ENCODE measurements at places on chromosomes 1 and 21.

DNA sequence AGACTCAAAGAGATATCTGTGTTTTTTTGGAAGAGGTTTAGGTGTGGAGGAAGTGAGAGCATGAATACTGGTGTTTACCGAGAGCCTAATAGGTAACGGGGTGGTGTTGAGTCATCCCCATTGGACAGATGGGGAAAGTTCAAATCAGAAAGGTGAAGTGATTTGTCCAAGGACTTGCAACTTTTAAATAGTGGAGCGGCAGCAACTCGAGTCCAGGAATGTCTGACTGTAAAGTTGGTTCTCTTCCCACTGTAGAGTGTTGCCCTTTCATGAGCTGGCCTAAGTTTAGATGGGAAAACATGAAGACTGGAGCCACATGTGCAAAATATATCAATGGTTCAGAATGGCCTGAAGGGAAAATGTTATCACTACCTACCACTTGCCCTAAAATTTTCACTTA, 125.7 kb downstream of the LYPLAL1 start:
- H3K36me3 ChIP-seq = no peaks in the 10 kb centered on the region
- DNase-seq = no peak
- H3K4me3 ChIP-seq = no peak overlapping the region
- H3K4me1 ChIP-seq = no peaks in the 10 kb centered on the region
- H3K27me3 ChIP-seq = no peaks in the 10 kb centered on the region

GRCh38 chr1:246020211-246020954, 486.7 kb downstream of the SMYD3 start:
- no peak overlapping the region for H3K27ac ChIP-seq
- no peaks in the 10 kb centered on the region for H3K36me3 ChIP-seq
- no peaks in the 10 kb centered on the region for H3K4me1 ChIP-seq
- H3K4me3 ChIP-seq = no peak overlapping the region

DNA sequence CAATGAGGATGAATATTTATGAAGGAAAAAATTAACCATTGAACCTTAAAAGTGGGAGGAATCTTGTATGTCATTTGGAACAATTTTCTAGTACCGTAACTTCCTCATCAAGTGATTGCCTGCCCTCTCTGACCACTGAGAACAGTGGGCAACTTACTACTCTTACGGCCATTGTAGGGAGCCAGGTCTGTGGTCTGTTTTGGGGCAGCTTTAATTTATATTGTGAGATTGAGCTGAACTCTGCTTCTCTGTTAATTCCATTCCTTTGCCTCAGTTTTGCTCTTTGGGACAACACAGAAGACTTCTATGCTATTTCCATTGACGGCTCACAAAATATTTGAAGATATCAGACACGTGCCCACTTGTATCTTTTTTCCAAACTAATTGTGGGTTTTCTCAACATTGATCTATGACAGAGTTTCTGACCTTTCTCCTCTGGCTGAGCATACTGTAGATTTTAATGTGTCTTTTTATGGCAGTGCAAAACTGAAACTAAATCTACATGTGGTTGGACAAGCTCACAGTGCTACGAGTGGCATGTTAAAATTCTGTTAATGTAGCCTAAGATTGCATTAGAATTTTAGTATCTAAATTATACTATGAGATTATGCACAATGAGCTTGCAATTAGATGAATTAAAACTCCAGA, 27.8 kb upstream of the ZNF281 start:
- H3K27ac ChIP-seq = peak overlapping the region; percentile 92
- peak overlapping the region; percentile 69 for H3K4me3 ChIP-seq
- no peaks in the 10 kb centered on the region for H3K36me3 ChIP-seq
- H3K27me3 ChIP-seq = no peaks in the 10 kb centered on the region
- no peak for DNase-seq

DNA sequence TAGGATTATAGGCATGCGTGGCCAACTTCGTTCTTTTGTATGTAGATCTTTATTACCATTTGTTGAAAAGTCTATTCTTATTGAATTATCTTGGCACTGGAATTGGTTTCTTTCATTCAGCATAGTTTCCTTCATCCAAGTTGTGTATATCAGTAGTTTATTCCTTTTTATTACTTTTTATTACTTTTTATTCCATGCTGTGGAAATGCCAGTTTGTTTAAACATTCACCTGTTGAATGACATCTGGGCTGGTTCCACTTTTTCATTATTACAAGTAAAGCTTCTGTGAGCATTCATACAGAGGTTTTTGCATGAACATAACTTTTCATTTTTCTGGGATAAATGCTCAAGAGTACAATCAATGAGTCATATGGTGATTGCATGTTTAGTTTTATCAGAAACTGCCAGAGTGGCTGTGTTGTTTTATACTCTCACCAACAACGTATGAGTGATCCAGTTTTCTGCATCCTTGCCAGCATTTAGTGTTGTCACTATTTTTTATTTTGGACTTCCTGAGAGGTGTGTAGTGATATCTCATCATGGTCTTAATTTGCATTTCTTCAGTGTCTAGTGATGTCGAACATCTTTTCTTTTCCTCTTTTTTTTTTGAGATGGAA, 28.6 kb downstream of the PTPRU start:
- no peaks in the 10 kb centered on the region for H3K4me1 ChIP-seq
- no peak overlapping the region for H3K4me3 ChIP-seq
- H3K36me3 ChIP-seq = no peaks in the 10 kb centered on the region
- no peak for DNase-seq
- no peak overlapping the region for H3K27ac ChIP-seq
- peaks cover 49% of the 10 kb centered on the region for H3K27me3 ChIP-seq

GRCh38 chr1:63626222-63626621, 33.0 kb downstream of the PGM1 start:
- no peak for DNase-seq
- no peaks in the 10 kb centered on the region for H3K27me3 ChIP-seq
- no peak overlapping the region for H3K27ac ChIP-seq
- H3K36me3 ChIP-seq = peaks cover 8% of the 10 kb centered on the region
- no peak overlapping the region for H3K4me3 ChIP-seq

GRCh38 chr1:111176678-111177077, 23.8 kb downstream of the DENND2D start:
- no peak for DNase-seq
- no peak overlapping the region for H3K4me3 ChIP-seq
- H3K36me3 ChIP-seq = peaks cover 46% of the 10 kb centered on the region
- no peaks in the 10 kb centered on the region for H3K27me3 ChIP-seq
- H3K27ac ChIP-seq = no peak overlapping the region

GRCh38 chr1:31019401-31019800, 46.1 kb downstream of the PUM1 start:
- H3K4me3 ChIP-seq = no peak overlapping the region
- H3K4me1 ChIP-seq = peaks cover 52% of the 10 kb centered on the region
- H3K27ac ChIP-seq = peak overlapping the region; percentile 25
- peaks cover 20% of the 10 kb centered on the region for H3K36me3 ChIP-seq
- no peak for DNase-seq

GRCh38 chr1:225695578-225696337, 42.8 kb upstream of the ENAH start:
- no peaks in the 10 kb centered on the region for H3K36me3 ChIP-seq
- H3K27ac ChIP-seq = no peak overlapping the region
- no peaks in the 10 kb centered on the region for H3K4me1 ChIP-seq
- no peak overlapping the region for H3K4me3 ChIP-seq
- peaks cover 4% of the 10 kb centered on the region for H3K27me3 ChIP-seq

- DNase-seq = no peak
- no peak overlapping the region for H3K4me3 ChIP-seq
- H3K27ac ChIP-seq = no peak overlapping the region
- H3K4me1 ChIP-seq = no peaks in the 10 kb centered on the region
These were observed 68.2 kb downstream of the RNF187 start for GRCh38 chr1:228555074-228555994.

DNA sequence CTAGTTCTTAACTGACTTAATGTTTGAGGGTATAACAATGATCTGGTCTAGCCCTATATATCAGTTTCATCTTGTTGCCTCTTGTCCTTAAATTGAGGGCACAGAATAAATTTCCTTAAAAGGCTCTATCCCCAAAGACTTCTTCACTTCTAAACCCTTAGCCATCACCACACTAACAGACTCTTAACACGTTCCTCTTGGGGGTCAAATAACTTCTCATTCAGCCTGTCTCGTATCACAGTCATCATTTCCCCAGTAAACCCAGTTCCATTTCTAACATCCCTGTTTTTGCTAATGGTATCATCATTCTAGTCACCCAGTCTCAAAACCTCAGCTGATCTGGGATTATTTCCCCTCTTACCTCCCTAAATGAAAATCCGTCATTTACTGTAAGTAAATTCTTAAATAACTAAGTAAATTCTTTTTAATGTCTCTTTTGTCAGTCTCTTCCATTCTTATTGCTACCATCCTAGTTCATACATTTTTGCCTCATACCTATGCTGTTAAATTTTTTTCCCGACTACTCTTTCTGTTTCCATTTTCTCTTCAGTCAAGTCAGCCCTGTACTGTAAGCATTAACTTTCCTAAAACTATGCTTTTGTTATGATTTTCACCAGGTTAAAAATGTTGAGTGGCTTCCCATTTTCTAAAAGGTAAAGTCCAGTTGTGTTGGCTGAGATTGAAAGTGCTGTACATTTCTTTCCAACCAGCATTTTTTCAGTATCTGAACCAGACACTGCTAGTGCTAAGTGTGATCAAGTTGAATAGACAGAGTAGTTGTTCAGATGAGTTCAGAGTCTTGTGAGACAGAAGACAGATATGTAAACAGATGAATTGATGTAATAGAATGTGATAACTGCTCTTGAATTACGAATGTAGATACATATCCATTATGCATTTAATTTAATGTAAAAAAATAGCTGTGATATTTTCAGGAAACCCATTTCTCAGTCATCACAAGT, 6.9 kb downstream of the CTTNBP2NL start:
- no peak overlapping the region for H3K4me3 ChIP-seq
- no peaks in the 10 kb centered on the region for H3K36me3 ChIP-seq

GRCh38 chr1:192080684-192081083, 77.6 kb upstream of the RGS18 start:
- no peak overlapping the region for H3K4me3 ChIP-seq
- H3K27me3 ChIP-seq = no peaks in the 10 kb centered on the region
- no peaks in the 10 kb centered on the region for H3K4me1 ChIP-seq
- H3K36me3 ChIP-seq = no peaks in the 10 kb centered on the region
- H3K27ac ChIP-seq = no peak overlapping the region
- no peak for DNase-seq

DNA sequence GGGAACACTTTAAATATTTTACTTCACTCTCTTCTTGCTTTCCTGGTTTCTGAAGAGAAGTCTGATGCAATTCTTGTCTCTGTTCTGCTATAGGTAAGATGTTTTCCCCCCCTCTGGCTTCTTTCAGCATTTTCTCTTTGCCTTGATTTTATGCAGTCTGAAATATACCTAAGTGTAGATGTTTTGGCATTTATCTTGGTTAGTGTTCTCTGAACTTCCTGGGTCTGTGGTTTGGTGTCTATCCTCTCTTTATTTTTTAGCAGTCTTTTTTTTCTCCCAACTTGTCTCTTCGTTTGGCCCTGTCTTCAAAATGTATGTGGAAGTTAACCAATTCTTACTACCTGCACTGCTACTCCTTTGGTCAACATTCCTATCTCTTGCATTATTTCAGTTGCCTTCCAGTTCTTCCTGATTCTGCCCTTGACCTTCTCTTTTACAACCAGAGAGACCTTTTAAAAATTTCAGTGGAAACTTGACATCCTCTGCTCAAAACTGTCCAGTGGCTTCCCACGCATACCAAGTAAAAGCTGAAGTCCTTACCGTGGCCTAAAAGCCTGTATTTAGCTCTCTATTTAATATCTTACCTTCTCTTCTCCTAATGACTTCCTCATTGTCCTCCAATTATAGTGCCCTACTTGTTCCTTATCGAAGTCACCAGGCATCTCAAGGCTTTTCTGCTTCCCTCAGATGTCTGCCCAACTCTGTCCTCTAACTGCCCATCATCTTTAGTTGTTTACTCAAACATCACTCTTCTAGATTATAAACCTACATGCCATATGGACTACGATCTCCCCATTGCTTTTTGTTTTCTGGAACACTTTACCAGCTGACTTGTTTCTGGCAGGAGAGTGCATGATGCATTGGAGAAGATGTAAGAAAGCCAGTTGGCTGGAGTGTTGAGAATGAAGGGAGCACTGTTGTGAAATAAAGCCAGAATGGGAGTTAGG, 40.9 kb downstream of the RAP1A start:
- DNase-seq = no peak
- no peak overlapping the region for H3K27ac ChIP-seq
- no peak overlapping the region for H3K4me3 ChIP-seq
- peaks cover 41% of the 10 kb centered on the region for H3K4me1 ChIP-seq

DNA sequence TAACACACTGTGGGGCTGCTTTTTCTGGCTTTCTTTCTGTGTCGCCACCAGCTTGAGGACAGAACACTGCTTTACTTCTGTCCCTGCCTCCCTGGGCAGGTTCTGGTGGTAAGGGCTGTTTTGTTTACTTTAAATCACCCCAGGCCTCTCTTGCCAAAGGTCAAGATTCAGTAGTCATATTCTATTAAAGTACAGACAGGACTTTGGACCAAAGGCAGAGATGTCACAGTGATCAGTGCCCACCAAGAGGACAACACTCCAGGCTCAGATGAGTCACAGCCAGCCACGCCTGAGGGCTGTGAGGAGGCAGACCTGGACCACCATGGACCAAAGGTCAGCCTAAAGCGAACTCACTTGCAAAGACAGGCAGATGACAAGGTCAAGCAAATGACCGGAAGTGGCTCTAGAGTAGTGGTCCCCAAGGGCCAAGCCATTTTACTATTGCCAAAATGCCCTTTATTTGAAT, 200.0 kb downstream of the RHOU start:
- no peaks in the 10 kb centered on the region for H3K36me3 ChIP-seq
- H3K4me3 ChIP-seq = no peak overlapping the region

DNA sequence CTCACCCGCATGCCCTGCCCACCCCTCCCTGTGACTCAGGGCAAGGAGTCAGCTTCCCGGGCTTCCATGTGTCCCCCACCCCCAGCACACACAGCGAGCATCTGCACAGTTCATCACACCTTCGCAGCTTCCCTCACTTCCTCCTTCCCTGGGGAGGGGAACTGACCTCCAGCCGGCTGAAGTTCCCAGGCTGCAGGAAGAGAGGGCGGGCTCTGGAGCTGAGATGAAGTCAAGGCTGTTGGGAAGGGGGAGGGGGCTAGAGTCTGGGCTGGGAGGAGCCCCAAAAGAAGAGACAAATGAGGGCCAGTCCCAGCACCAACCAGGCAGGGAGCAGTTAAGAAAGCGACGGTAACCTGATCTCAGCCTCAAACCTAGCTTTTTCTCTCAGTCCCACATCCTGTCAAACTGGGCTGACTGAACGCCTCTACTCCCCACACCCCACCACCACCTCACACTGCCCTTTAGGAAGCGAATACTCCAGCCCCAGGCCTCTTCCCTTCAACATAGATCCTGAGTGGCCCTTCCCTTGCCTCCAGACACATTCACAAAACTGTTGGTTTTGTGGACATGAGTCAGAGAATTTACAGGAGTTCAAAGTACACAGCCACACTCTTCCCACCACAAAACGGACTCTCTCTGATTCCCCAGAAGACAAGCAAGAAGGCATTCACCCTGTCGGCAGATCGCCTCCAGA, 1.8 kb downstream of the RHOC start:
- peaks cover 19% of the 10 kb centered on the region for H3K36me3 ChIP-seq
- H3K27me3 ChIP-seq = peaks cover 7% of the 10 kb centered on the region
- H3K4me3 ChIP-seq = peak overlapping the region; percentile 80
- peaks cover 75% of the 10 kb centered on the region for H3K4me1 ChIP-seq
- peak overlapping the region; percentile 91 for H3K27ac ChIP-seq

- peaks cover 12% of the 10 kb centered on the region for H3K36me3 ChIP-seq
- no peak overlapping the region for H3K4me3 ChIP-seq
- no peaks in the 10 kb centered on the region for H3K27me3 ChIP-seq
- no peak overlapping the region for H3K27ac ChIP-seq
These were observed 56.3 kb downstream of the ITGB3BP start for GRCh38 chr1:63466759-63467158.

GRCh38 chr21:38994042-38994441, 188.3 kb downstream of the ETS2 start:
- no peak overlapping the region for H3K4me3 ChIP-seq
- H3K27me3 ChIP-seq = peaks cover 8% of the 10 kb centered on the region
- H3K4me1 ChIP-seq = peaks cover 1% of the 10 kb centered on the region
- no peak for DNase-seq
- H3K27ac ChIP-seq = no peak overlapping the region

All from activated T-helper 1 cell treated with anti-CD3 and anti-CD28 coated beads, Interleukin-12 subunit alpha, Interleukin-12 subunit beta, Interleukin-2, Interleukin-4 antibody, amounts not matched to agents 30 ng/mL and 10 ng/mL and 1 ng/mL, durations not matched to agents 14 hours and 24 hours and 36 hours (primary cell).